Stimulated activated CD4-positive, alpha-beta T cell treated with anti-CD3 and anti-CD28 coated beads, Interleukin-12 subunit alpha, Interleukin-12 subunit beta, amount 100 ng/mL, for 4 hours (primary cell): ENCODE measurements at places on chromosomes 2 and 18.

GRCh38 chr2:65320946-65321345 is 93.3 kb downstream of the ACTR2 start:
- no peak for DNase-seq

DNA sequence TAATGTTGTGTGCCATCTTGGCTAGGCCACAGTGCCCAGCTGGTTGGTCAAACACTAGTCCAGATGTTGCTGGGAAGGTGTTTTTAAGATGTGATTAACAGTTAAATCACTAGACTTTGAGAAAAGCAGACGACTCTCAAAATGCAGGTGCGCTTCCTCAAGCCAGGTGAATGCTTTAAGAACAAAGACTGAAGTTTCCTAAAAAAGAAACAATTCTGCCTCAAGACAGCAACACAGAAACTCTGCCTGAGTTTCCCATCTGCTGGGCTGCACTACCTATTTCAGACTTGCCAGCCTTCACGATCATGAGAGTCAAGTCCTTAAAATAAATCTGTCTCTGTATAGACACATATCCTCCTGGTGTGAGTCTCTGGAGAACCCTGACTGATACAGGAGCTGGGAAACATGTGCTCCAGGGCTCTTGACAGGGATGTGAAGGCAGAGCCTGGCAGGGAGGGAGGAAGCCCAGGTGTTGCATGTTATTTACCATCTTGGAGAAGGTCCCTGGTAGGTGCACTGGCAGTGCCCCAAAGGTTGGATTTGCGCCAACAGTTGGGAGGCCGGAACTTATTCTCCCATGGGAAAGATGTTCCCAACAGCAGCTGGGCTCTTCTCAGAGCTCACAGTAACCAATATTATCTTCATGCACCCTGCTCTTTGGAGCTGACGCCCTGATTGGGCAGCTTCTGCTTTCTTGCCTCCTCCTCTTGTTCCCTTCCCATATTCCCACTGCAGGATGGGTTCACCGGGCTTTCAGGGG is 43.9 kb downstream of the ST6GAL2 start:
- DNase-seq: no peak

DNA sequence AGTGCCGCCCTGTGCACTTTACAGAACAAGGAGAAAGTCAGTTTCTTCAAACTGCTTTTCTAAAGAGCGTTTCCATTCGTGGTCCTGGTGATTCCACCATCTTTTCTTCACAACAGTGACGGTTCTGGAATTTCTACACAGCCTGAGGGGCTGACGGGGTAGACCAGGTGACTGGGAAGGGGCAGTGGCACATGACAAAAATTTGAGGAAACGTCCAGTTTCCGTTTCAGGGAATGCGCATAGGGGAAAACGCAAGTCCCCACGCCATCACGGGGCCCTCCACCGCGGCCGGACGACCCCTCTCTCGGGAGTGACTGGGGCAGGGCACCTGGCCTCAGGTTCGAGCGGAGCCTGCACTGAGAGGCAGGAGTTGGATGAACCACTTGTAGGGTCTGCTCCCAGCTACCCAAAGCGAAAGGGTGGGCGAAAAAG is 980 bp upstream of the SPTBN1 start:
- no peak for DNase-seq

- no peak for DNase-seq
Observed at GRCh38 chr18:3266062-3266608, 4.2 kb downstream of the MYL12B start.

DNA sequence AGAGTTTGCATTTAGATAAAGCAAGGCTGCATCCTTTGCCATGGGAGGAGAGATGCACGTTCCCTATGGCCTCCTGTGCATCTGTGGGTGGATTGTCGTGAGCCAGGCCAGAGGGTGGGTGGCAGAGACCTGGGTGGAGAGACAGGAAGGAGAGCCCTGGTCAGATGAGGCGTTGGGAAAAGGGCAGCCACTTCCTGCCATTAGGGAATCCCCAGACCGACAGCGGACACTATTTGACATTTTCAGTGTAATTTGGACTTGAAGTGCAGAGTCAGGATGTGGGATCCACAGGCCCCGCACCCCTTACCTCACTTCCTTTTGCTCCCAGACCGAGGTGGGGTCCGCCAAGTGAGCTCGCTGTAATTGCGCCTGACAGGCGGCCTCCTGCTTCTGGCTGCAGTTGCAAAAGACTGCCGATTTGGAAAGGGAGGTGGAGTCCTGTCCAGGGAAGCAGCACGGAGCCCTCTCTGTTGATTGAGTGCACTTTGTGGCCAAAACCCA is 150.0 kb downstream of the DYSF start:
- DNase-seq: no peak
